NCI-H460 (cell line): ENCODE measurements at places on chromosomes 16 and 17. TPM values are rescaled to one million over a fixed set of nuclear protein-coding genes. Genes with fewer than 3 reads are reported as not detected.

- DNase-seq = no peak
Observed at GRCh38 chr16:14372471-14372870, 257.6 kb downstream of the PARN start.

LAT gene
- 1.9 TPM in 2 replicates for total RNA-seq

GRCh38 chr17:63086483-63087185 is 120.6 kb downstream of the TANC2 start:
- DNase-seq = no peak

DNA sequence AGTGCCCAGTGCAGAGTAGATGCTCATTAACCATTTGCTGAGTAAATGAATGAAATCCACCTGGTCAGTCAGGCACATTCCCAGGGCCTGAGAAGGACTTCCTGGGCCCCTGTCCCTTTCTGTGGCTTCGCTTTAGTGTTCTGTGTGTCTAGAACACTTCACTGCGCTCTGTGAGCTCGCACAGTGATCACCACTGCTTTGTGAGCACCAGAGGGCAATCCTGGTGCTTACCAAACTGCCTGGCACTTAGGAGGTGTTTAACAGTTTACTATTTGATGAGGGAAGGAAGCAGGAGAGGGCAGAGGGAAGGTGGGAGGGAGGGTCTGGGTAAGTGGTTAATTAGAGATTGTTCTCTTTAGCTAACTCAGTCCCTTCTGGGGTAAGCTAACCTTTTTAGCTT is 26.2 kb downstream of the SALL1 start:
- no peak for DNase-seq

- no peak for DNase-seq
Observed at GRCh38 chr16:83578171-83578570, 229.6 kb upstream of the HSBP1 start.

- no peak for DNase-seq
Observed at GRCh38 chr16:4450430-4450829, 24.0 kb downstream of the NMRAL1 start.
